Renal cortex interstitium (tissue), 15 donors: ENCODE measurements at places on chromosomes 4 and X. TPM values are rescaled to one million over a fixed set of nuclear protein-coding genes. Genes with fewer than 3 reads are reported as not detected.

DNA sequence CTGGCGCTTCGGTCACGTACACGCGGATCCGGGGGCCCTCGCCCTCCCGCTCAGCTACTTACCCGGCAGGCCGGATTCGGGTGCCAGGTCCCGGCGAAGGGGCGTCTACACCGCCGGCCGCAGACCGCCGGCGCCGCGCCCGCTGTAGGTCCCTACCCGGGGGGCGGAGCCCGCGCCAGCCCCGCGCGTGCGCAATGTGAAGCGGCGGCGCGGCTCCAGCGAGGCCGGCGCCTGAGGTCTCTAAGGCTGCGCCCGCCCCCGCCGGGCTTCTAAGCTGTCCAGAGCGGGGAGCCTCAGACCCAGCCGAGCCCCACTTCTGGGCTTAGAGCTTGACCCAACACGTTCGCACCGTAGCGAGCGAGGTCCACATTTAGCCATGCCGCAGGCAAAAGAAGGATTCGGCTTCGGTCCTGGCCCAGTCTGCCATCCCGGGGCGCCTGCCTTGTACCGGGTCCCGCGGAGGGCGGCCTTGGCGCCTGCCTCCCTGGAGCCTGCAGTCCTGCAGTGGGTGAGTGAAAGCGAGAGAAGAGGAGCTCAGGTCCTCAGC is at the start of gene ZNF518B:
Gene ZNF518B, minus strand, starts transcription at position 172 of the 547 bp plus-strand sequence. CDS start 11,098 bp downstream, outside the sequence.
- peak; percentile 68 for DNase-seq

- no peak for DNase-seq
Observed at GRCh38 chr4:1983053-1983845, 25.5 kb downstream of the NELFA start.

- no peak for DNase-seq
Observed at GRCh38 chr4:165909947-165910346, 36.9 kb downstream of the TLL1 start.

- no peak for DNase-seq
Observed at GRCh38 chr4:158781963-158782362, 13.1 kb downstream of the FNIP2 start.

DNA sequence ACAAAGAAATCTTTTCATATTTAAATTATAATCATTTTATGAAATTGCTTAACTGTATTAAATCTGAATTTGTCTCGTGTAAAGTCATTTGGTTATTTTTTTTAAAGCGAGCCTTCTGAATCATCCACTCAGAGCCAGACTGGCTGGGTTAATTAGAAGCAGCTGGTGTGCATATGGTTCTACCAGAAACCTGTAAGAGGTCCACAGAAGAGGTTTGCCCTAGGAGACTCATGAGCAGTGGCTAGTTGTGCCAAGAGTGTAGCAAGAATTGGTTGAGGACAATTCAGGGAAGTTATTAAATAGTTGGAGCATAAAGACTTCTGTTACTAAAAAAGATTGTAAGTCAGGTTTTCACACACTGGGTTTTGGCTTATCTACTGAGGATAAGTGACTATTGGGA is 267.4 kb downstream of the IL1RAPL2 start:
- DNase-seq: no peak

DNA sequence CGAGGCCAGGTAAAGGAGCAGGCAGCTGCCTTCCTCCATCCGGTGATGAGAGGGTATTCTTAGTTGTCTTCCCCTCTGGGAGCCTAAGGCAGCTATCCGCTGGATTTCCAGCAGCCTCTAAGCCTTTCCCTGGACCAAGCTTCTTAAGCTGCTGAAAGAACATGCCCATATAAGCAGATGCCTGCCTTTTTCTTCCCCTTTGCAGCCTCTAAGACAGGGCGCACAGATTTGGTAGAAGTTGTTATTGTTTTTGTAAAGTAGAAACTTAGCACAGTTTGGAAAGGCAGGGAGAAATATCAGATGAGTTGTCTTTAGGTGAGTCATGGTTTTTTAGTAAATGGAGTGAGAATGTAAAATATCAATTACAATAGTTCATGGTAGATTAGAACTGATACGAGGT is 210.8 kb downstream of the ARHGAP10 start:
- DNase-seq: no peak

- no peak for DNase-seq
Observed at GRCh38 chr4:71841336-71841735, 57.5 kb upstream of the GC start.

GRCh38 chr4:168999809-169000208 is 10.2 kb downstream of the CBR4 start:
- DNase-seq: no peak

- DNase-seq: no peak
Observed at GRCh38 chr4:122764821-122765215, 32.3 kb downstream of the BBS12 start.

DNA sequence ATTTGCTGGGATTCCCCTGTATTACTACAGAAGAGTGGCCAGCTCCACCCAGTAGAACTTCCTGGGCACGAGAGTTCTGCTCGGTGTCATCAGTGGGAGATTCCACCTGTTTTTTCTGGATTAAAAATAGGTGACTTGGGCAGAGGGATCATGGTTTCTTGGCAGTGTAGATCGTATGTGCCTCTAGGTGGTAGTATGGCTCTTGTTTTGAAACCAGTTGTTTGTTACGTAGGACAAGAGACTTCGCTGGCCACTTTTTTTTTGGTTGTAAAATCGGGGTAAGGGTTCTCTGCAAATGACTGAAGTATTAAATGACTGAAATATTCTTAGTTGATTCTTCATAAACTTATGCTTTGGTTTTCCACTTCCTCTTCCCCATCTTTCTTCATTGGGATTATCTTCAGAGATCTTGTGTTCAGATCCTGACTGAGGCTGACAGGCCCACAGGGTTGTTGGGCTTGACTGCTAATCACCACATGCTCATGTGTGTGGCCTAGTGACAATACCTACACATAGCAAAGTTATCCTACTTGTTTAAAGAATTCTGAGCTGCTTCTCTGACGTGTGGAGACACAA is 43.8 kb upstream of the WDR1 start:
- DNase-seq: no peak

DNA sequence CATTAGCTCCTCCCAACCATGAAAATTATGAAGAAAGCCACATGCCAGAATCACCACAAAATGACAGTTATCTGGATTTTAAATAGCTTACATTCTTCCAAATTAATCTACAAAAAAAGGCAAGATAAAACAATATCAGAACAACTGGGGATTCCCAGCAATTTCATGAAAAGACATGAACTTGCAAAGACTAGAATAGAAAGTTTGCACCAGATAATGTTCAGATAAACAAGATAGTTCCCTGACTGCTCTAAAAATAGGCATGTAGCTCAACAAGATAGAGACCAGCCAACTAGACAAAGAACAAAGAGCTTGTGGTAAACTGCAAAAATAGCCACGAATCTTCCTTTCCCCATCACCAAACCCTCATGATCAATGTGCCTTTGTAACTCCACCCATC is 30.3 kb upstream of the DDX53 start:
- no peak for DNase-seq

- DNase-seq: no peak
Observed at GRCh38 chr4:105712766-105713165, 4.2 kb downstream of the GSTCD start.

DNA sequence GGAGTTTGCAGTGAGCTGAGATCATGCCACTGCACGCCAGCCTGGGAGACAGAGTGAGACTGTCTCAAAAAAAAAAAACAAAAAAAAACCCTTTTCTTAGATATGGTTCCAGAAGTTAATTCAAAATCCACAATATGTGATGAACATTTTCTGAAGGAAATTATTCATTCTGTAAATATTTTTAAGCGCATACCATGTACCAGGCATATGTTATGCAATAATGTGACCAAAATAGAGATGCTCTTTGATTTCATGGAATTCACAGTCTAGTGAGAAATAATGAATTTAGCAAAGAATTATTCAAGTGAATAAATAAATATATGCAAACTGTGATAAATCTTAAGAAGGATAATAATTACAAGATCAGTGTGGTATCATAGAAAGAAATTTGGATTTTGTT is 174.7 kb downstream of the GC start:
- DNase-seq: no peak

DNA sequence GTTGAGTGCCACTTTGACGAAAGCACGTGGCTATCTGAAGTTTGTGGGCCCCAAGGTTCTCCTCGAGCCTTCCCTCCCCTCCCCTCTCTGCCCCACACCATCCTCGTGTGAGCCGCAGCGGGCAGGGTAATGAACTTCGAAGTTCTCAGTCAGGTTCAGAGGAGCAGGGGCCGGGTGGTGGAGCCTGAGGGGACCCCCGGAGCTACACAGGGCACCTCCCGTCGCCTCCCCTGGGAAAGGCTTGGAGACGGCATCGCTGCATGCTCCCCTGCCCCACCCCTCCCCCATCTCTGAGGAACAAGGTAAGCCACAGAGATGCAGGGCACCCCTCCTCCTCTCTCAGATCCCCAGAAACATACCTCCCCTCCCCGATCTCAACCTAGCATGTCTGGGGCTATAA is 2.8 kb upstream of the NKX1-1 start:
- no peak for DNase-seq

DNA sequence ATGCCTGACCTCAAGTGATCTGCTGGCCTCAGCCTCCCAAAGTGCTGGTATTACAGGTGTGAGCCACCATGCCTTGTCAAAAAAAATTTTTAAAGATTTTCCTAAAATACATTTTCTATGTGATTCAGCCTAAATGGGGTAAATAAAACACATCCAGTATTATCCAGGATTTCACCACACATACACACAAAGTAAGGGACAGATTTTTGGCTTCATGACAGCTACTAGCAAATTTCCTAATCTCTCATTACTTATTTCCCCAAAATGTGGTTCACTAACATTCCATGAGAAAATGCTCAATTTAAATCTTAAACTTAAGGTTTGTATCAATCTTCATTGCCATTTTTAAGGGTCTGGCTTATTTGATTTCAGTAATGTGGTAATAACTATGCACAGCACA is 348.5 kb upstream of the INTU start:
- DNase-seq: no peak

- no peak for DNase-seq
Observed at GRCh38 chr4:139901531-139902320, 236.1 kb downstream of the MGST2 start.

DNA sequence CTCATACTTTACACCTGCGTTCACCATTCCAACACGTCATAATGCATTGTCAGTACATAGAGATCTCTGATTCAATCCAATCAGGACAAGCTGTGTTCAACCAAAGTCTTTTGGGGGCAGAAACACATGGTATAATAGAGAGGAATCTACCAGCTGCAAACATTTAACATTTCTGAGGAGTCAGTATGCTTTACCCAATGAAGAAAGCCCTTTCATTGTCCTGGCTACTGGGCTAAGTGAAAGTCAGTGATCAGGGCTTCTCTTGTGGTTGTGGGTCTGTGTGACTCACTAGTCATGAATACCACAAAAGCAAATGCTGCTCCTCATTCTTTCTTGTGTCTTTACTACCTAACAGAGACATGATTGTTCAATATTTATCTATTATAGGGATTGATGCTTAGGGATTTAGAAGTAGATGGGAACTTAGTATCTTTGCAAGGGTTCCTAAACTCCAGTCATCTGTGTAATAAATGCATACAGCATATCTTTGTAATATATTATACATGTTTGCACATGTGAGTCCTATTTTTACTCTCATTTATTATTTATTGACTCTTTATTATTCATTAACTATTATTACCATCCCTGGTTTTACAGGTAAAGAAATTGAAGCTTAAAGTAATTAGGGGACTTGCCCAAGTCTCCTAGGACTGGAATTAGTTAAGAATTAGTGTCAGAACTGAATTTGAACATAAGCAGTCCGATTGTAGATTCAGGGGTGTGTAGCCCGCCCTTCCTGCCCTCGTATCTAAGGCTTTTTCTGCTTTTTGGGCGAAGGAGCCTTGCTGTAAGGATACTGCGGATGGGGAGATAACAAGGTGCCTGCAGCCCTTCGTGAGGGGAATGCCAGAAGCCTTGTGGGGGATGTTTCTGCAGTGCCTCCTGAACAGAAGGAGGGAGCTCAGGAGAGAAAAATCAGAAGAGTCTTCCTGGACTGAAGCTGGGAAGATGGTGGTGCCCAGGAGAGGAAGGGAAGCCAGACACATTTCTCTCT is 353.1 kb upstream of the BOD1L1 start:
- DNase-seq: no peak

GRCh38 chr4:40046311-40046980 is 10.2 kb upstream of the N4BP2 start:
- DNase-seq: no peak

DNA sequence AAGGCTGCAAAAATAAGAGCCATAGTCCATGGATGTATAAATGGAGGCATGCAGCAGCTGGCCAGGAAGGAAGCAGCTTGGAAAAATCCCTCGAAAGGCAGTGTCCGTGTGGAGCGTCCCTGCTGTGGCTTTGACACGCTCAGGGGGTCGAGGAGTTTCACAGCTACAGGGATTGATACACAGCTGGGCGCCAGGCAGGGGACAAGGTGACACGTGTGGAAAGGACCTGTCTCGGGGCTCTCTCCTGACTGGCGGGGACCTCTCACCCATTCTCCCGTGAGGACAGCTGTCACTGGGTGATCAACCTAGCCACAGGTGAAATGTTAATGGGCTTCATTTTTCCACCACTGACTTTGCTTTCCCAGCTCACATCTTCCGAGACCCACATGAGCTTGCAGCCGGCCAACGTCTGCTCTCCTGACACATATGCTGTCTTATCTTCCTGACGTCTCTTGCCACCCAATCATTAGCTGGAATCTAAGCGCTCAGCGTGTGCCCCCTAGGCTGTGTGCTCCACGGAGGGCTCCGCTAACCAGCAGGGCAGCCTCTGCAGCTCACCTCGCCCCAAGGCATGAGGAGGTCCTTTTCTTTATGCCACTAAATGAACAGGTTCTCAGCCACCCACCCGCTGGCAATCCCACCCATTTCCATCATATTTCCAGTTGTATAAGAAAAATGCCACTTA is 89.4 kb upstream of the AFAP1 start:
- DNase-seq: no peak

- no peak for DNase-seq
Observed at GRCh38 chr4:103105558-103106356, 6.1 kb upstream of the BDH2 start.

DNA sequence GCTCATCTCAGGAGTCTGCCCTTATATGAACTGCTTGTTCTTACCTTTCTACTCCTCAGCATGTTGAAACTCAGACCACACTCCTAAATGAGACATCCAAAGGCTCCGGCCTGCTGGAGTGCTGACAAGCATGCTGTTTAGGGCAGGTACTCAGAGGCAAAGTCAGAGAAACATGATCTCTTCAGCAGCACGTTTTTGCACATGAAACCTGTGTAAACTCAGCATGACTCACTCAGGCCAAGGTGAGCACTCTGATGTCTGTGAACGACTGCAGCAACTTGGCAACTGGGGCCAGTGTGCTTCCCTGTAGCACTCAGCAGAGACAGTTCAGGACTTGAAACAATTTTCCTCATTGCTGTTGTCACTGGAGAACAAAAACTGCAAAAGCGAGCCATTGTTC is 109.6 kb downstream of the PACRGL start:
- no peak for DNase-seq

The CTSO gene
- 36.0 TPM for polyA plus RNA-seq

The CSAG1 gene
- not detected for polyA plus RNA-seq

The F8A3 gene
- 15.5 TPM for polyA plus RNA-seq

The PLP1 gene
- 9.6 TPM for polyA plus RNA-seq

The TLR10 gene
- 0.57 TPM for polyA plus RNA-seq

The RAB9B gene
- 2.3 TPM for polyA plus RNA-seq

The ASB12 gene
- polyA plus RNA-seq: 0.48 TPM

The EPHA5 gene
- 0.40 TPM for polyA plus RNA-seq

The TNMD gene
- polyA plus RNA-seq: 3.5 TPM

The RUFY3 gene
- polyA plus RNA-seq: 102 TPM

The TEX28 gene
- not detected for polyA plus RNA-seq

The STPG2 gene
- polyA plus RNA-seq: 0.65 TPM

The TMEM144 gene
- 5.5 TPM for polyA plus RNA-seq

The GABRE gene
- 5.5 TPM for polyA plus RNA-seq

The TRPC5OS gene
- polyA plus RNA-seq: 0.17 TPM
